ENCODE measurements at places on chromosomes 16 and 17. TPM values are rescaled to one million over a fixed set of nuclear protein-coding genes. Genes with fewer than 3 reads are reported as not detected.

CHTF18 gene
- total RNA-seq: 16.9 TPM

GOSR2 gene
- 37.5 TPM for total RNA-seq

G6PC1 gene
- total RNA-seq: not detected

CNGB1 gene
- not detected for total RNA-seq
